IMR-90 (cell line): ENCODE measurements at places on chromosomes 1 and 21.

DNA sequence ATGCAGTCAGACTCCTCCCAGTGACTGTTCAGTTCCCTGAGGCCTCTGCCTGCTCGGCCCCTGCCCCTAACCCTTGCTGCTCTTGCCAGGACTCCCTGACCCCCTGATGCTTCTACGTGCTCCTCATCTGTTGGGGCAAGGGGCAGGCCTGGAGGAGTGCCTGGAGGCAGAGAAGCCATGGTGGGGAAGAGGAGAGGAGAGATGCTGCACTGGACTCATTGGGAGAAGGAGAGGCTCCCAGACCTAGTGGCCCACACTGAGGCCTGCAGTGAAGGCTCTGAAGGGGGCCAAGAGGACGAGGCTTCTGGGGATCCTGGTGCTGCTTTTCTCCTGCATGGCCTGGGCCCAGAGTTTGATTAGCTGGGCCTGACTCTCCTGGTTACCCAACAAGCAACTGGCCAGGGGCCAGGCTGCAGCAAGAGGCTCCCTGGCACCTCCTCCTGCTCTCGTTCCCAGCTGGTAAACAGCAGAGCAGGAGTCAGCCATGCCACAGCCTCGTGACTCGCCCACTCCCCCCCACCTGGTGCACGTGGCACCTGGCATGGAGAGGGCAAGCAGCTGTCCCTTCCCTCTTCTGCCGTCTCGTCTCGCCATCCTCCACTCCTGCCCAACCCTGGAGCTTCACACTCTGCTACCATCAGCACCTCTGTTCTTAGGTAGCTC lies 847 bp upstream of the RORC start:
- peak; percentile 41 for DNase-seq

DNA sequence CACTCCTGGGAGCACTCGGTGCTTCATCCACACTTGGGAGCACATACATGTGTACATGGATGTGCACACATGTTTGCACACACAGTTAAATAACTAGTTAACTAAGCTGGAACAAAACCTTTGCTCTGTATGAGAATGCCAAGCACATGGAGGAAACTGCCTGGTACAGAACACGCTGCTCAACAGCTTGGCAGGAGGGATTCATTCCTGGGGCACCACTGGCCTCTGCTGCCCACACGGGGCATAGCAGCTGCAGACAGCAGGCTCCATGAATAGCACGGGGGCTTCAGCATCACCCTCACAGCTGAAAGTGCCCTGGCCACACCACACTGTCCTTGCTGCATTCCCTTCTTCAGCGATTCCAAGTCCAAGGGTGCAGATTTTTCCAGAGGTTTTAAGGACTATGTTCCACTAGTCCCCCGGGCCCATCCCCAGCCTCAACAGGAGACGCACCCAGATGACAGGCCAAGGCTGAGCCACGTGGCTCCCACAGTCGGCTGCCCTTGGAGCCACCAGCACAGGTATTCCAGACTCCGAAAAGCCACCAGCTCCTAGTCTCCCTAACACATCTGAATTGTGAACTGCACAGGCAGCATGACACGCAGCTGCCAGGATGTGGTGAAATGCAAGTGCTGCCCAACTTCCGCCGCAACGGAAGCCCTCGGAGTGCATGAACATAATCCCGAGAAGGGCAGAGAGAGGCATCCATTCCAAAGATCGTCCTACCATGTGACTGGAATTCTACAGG lies 16.9 kb downstream of the NPHP4 start:
- DNase-seq = peak; percentile 64

DNA sequence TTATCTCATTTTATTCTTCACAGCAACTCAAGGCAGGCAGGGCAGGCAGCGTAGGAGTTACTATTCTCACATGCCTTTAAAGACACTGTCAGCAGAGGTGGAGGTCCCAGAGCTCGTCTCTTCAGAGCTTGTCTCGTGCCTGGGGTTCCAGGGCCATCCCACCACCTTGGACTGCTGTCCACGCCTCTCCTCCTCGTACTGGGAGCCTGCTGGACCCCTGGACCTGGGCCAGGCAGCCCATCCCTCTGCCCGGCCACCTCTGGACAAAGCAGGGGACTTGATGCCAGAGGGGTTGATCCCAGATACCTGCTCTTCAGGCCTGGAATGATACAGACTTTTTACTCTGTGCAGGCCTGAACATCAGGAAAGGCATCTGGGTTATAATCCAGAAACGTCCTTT lies 546.8 kb downstream of the KIF26B start:
- DNase-seq = no peak

DNA sequence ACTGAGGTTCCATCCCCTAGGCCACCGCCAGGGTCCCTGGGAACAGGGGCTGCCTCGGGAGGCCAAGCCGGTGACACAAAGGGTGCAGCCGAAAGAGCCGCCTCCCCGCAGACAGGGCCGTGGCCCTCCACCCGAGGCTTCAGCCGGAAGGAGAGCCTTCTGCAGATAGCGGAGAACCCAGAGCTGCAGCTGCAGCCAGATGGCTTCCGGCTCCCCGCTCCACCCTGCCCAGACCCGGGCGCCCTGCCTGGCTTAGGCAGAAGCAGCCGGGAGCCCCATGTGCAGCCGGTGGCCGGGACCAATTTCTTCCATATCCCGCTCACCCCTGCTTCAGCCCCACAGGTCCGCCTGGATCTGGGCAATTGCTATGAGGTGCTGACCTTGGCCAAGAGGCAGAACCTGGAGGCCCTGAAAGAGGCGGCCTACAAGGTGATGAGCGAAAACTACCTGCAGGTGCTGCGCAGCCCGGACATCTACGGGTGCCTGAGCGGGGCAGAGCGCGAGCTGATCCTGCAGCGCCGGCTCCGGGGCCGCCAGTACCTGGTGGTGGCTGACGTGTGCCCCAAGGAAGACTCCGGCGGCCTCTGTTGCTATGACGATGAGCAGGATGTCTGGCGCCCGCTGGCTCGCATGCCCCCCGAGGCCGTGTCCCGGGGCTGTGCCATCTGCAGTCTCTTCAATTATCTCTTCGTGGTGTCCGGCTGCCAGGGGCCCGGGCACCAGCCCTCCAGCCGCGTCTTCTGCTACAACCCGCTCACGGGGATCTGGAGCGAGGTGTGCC lies 1.4 kb downstream of the KLHDC7A start:
- DNase-seq = no peak

DNA sequence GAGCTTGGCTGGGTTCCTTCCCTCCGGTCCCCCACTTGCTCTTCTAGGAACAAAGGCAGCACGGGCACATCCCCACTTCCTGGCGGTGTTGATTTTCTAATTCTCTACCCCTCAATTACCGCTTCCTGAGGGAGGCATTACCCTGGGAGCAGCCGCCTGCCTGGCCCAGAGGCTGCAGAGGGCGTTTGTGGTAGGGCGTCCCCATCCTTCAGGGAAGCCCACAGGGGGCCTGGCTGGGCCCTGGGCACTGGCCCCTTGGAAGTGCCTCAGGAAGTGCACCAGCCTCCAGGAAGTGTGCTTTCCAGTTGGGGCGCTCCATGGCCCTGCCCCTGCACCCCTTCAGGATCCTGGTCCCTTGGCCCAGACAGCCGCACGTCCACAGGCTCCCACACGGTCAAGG lies 42.1 kb upstream of the CASZ1 start:
- no peak for DNase-seq

DNA sequence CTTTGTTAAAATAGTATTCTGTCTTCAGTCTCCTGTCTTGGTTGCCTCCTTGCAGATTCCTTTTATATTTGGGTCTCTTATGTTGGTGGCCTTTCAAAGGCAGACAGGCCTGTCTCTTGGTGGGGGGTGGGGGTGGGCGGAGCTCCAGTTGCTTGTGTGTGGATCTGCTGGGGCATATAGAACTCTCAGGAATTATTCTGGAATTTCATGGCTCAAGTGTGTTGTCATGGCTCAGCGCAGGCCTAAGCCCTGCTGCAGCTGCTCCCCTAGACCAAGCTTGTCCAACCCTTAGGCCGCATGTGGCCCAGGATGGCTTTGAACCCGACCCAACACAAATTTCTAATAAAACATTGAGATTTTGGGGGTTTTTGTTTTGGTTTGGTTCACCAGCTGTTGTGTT lies 8.0 kb downstream of the C1orf35 start:
- DNase-seq = no peak

DNA sequence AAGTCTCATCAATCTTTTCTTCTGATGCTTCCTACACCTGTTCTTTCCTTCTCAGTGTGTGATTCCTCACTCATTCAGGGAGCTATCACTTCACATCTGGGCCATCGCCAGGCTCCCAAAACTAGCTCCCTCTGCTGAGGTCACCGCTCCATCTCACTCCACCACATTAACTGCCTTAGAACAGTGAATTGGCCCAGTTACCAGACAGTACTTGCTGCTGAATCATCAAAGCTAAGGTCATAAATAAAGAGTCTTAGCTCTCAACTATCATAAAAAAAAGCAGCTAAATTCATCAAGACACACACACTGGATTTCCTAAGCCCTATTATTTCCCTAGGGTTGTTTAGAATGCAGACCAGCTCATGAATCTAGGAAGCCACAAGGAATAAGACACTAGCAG lies 18.8 kb upstream of the SRM start:
- DNase-seq = peak; percentile 60
